ENCODE measurements at places on chromosomes 5 and 9. TPM values are rescaled to one million over a fixed set of nuclear protein-coding genes. Genes with fewer than 3 reads are reported as not detected.
A peak's percentile ranks its signal among the peaks of the same experiment; 100 is the strongest.

The SPAG8 gene
- 0.19 TPM for total RNA-seq

The TYRP1 gene
- 0.85 TPM for total RNA-seq

The SLCO4C1 gene
- total RNA-seq: 0.14 TPM

DNA sequence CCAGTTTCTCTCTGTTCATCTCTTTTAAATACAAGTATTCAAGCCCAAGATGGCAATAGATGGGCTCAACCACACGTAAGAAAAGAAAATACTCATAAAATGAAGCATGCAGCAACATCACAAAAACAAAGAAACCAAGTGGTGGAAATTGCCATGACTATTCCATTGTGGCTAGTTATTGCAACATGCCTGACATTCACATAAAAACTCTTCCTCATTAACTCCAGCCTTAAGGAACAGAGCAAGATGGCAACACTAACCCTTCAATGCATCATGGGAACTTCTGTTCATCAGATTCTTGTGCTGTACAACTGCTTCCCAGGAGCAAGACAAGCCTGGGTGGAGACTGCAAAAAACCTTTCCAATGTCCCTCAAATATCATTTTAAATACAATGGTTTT lies 1.4 kb upstream of the GLIS3 start:
- DNase-seq: no peak

DNA sequence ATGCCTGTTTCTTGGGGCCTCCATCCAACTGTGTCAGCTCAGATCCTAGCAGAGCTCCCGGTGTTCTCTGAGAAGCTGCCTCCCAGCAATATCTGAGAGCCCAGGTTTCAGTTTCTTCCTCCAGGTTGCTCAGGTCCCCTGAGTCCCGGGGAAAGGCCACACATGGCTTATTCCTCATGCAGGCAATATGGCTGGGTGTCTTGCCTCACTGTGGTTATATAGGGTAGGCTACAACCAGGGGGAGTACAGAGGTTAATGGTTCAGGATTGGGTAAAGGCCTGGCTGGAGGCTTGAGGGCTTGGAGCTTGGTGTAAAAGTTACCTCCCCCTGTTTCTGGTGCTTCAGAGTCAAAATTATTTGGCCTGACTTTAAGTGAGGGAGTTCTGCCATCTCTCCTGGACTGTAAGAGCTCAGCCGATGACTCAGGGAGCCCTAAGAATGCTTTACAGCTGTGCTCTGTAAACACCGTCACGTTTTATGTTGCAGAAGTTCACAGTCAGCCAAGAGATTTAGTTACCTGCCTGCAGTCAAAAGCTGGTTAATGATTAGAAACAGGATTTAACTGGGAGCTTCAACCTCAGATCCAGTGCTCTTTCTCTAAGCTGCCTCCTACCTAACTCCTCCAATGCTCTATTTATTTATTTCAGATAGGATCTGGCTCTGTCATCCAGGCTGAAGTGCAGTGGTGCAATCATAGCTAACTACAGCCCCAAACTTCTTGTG lies 24.3 kb upstream of the UBAP2 start:
- DNase-seq: peak; percentile 26

DNA sequence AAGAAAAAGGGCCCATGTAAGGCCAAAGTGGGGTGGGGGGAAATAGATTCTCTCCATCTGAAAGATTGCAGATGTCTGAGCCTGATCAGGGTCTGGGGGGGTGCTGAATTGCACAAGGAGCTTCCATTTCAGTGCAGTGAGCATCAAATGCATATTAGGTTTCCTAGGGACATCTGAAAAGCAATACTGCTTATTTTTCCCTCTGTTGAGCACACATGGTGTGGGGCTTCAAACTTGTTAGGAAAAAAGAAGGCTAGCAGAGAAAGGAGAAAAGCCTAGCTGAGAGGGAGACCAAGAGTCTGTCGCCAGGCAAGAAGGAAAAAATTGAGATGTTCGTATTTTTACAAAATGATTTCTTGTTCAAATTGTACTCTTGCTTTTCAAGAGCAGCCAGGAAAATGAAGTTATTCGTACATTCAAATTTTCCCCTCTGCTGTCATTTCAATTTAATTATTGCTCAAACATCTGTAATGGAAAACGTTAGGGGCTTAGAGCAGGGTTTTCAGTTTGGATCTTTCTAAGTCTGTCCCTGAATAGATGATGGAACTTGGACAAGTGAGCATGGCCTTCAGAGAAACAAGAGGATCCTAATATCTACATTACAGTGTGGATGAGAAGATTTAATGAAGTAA lies 191.9 kb upstream of the GAS1 start:
- DNase-seq: no peak

GRCh38 chr5:96675882-96676281 lies 13.7 kb downstream of the CAST start:
- no peak for DNase-seq

GRCh38 chr9:96420468-96421219 lies 2.5 kb upstream of the ZNF367 start:
- DNase-seq: peak; percentile 97

GRCh38 chr9:118961857-118962256 lies 407.4 kb downstream of the BRINP1 start:
- no peak for DNase-seq

DNA sequence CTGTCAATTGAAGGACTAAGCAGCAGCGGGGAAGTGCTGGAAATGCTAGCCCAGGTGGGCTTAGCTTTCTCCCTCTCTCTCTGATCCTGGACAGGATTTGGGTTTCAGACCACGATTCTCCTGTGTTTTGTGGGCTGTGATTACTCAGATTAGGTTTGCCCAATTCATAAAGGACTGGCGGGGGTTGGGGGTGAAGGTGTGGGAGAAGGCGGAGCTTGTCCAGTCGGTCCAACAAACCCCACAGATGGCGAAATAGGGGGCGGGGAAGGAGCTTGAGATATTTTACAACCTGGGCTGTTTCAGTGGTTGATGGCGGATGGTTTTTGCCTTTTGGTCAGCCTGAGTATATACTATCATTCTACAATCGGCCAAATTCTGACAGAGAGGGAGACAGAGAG lies 35.2 kb downstream of the PCDHAC2 start:
- DNase-seq: no peak

DNA sequence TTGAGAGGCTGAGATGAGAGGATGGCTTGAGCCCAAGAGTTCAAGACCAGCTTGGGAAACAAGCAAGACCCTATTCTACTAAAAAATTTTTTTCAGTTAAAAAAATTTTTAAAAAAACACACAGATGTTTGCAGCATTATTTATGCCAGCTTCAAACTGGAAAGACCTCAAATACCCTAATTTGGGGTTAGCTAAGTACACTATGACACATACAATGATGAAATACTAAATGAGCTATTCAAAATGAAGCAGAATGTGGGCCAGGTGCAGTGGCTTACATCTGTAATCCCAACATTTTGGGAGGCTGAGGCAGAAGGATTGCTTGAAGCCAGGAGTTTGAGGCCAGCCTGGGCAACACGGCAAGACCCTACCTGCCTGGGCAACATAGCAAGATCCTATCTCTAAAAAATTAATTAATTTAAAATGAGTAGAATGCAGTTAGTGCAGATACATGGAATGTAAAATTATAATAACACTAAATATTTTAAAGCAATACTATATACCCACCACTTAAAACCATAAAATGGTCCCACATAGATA lies 44.9 kb downstream of the LHFPL2 start:
- no peak for DNase-seq

DNA sequence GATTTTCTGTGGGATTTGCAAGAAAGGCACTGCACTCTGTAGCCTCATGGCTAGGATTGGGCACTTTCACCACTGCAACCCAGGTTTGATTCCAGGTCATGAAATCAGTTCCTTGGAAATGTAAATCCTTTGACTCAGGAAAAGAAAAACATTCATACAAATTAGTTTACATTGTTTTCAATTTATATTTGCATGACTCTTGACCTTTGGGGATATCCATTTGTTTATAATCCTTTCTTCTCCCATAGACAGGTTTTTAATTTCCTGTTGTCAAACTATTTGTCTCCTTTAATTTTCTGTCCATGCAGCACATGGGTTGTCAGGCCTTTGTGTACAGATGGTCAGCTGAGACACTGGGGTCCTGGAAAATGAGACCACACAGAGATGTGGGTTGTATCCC lies 801.5 kb downstream of the NR2F1-AS1 start:
- DNase-seq: no peak

DNA sequence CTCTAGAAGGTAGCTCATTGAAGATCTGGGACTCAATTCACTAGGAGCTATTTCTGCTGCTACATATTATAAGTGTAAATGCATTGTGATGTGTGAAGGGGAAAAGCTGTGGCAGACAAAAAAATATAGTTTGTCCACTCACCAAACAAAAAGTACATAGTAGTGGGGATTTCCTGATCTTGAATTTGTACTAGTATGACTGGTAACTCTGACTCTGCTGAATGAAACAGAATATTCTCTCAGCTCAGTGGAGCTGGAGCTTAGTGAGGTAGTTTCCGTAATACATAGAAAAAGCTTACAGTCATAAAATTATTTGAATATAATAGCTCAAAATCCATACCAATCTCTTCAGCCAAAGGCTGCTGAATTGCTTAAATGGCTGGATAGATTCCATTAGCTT lies 455.6 kb upstream of the CD180 start:
- DNase-seq: no peak

DNA sequence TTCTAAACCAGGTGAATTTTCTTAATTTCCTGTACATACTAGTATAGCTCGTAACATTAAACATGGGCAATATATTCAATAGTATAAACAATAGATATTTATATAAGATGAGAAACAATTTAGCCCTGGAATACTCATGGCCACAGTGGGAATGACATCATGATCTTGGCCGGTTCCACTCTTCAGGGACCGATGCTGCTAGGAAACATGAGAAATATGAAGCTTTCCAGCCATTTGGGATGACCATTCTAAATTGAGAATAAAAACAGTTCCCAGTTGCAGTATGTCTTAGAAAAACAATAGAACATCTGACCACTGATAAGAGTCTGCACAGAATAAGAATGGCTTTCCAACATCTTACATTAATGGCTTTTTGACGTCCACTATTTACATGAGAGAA lies 33.3 kb upstream of the SLCO6A1 start:
- no peak for DNase-seq

DNA sequence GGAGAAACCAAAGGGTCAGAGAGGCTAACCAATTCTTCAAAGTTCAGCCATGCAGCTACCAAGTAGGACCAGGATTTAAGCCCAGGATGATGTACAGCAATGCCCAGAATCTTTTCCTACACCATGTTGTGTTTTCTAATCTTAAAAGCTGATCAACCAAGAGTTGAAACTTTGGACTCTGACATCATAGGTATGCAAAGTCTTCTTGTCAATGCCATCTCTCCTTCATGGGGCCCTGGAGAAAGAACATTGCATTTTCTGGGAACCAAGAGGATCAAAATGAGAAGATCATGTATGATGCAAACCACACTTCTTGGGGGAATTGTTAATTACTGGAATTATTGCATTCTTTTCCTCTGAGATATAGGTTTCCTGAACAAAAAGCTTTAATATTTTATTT lies 54.4 kb upstream of the XPA start:
- no peak for DNase-seq

DNA sequence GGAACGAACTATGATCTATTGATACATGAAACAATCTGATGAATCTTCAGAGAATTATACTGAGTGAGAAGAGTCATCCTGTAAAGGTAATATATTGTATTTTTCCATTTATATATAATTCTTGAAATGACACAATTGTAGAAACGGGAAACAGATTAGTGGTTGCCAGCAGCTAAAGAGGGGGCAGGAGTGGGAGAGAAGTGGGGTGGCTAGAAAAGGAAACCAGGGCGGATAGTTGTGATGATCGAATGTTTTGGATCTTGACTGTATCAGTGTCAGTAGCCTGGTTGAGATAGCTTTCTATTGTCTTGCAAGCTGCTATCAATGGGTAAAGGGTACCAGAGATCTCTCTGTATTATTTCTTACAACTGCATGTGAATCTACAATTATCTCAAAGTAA lies 17.7 kb upstream of the RAPGEF1 start:
- DNase-seq: no peak

DNA sequence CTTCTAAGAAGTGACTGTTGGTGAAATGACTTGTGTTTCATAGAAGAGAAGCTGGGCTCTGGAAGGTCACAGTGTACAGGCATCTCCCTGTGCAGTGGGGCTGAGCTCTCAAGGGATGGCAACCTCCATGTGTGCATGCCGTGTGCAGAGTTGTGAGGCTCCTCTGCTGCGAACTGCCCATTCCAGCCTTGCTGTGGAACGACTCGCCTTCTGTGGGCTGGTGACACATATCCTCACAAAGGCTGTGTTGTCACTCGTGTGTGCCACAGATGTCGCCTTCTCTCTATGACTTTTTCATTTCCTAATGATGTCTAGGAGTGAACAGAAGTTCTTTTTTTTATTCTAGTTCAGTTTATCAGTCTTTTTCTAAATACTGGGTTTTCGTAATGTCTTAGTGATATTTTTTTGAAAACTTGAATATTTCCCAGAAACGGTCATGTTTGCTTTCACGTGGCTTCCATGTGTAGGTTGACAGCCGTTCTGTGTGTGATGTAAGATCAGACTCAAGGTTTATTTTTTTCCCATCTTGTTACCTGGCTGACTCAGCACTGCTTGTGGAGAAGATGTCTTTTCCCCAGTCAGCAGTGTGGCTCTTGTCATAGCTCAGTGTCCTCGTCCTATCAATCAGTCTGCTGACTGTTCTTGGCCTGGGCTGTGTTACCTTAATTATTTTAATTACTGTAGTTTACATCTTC lies 57.3 kb upstream of the CACNA1B start:
- no peak for DNase-seq

DNA sequence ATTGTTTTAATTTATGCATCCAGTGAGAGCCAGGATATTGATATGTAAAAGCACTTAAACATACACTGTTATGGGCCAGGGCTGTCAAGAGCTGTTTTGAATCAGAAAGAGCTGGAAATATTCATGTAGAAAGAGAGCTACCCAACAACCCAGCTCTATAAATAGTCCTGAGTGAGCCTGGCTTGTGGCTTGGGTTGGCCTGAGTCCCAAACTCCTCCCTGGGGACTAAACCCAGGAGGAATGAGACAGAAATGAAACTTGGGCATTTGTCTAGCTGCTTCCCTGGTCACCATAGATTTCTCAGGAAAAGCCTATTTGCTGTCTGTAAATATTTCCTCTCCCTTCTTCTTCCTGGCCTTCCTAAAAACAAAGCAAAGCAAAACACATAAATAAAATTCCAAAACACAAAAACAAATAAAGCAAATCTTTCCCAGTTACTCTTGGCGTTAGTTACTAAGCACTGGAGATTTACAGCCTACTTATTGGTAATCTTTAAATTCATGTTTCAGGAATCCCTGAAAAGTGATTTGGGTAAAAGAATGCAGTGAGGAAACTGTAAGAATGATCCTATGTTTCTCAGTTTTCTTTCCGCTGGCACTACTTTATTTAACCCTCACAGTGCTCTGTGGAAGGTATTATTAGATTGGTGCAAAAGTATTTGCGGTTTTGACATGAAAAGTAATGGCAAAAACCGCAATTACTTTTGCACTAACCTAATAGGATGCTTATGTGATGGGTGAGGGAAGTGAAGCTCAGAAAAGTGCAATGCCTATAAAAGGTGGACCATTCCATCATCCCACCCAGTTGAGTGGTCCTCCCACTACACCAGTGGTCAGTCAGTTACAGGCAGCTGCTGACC lies 111.8 kb downstream of the CARTPT start:
- peak; percentile 69 for DNase-seq

DNA sequence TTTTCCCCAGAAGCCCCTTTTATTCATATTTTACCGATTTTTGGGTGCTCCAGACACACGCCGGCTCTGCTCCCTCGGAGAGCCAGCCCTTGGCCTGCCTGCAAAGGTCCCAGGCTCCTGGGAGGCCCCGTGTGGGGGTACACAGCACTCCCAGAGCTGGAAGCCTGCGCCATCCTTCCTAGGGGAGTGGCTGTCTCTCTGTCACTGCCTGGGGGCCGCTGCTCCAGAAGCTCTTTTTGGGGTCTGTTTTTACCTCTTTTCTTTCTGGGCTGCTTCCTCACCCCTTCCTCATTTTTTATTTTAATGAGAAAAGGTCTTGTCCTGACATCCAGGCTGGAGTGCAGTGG lies 119.1 kb upstream of the COL5A1 start:
- DNase-seq: no peak
